Activated naive CD8-positive, alpha-beta T cell treated with anti-CD3 and anti-CD28 coated beads, Interleukin-2, amount 50 U/mL, for 16 hours (primary cell): ENCODE measurements at places on chromosomes 3 and 15.

DNA sequence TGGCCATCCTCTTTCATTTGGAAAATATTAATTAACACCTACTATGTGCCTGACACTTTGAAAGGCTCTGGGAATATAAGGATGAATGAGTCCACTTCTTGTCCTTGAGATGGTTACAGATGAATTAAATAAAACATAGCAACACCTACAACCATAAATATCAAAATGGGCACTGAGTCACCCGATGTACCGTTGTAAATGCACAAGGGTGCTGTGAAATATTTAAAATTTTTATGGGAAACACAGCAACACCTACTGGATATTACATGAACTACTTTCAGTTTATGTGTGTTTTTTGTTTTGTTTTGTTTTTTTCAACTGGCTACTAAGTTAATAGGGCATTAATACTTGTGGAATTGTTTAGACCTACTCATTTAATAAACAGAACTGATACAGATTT is 239.0 kb upstream of the NAALADL2 start:
- DNase-seq, result no peak

- no peak for DNase-seq
These were observed 418.8 kb downstream of the MAGI1 start for GRCh38 chr3:65619888-65620287.

- DNase-seq, result no peak
These were observed 20.2 kb downstream of the PAK6 start for GRCh38 chr15:40259021-40259420.

GRCh38 chr3:147960786-147961185 is 551.6 kb downstream of the ZIC1 start:
- DNase-seq, result no peak

- DNase-seq, result no peak
These were observed 429.7 kb downstream of the RAP2B start for GRCh38 chr3:153591561-153592245.

- DNase-seq, result no peak
These were observed 51.8 kb downstream of the ST3GAL6 start for GRCh38 chr3:98814817-98815420.

DNA sequence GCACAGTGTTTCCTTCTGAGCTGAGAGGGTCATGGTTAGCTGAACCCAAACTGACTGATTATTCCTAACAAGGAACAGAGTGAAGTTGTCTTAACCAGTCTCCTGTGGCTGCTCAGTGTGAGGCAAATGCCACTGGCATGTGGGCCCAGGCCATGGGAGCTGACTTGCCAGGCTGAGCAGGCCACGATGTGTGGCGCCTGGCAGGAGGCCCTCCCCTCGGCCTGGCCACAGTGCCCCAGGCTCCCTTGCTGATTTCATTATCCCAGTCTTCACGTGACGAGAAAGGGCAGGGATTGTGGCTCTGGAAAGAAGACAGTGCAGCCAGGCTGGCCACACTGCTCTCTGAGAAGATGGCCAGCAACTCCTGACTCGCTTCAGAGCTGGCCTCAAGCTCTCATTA is 58.8 kb downstream of the SLCO2A1 start:
- no peak for DNase-seq

- no peak for DNase-seq
These were observed 27.0 kb downstream of the ALDH1A2 start for GRCh38 chr15:58038426-58039078.

GRCh38 chr15:53193149-53193548 is 403.0 kb upstream of the ONECUT1 start:
- DNase-seq, result no peak

GRCh38 chr3:116716490-116716889 is 6.9 kb downstream of the TUSC7 start:
- no peak for DNase-seq

DNA sequence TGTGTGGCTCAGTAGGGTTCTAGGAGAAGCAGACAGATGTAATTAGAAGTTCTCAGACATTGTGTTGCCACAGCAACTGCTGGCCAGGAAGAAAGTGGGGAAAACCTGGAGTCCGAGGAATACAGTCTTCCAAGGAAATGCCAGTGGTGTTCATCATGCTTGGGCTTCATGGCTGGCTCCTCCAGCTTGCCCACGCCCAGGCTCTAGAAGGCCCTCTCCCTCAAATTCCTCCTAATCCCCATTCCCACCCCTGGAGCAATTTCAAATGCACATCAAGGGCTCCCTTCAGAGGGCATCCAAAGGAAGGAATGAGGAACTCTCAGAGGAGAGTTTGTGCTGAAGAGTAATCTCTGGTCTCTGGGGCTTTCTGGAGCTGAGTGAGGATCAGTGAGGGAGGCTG is 21.9 kb downstream of the FSTL1 start:
- no peak for DNase-seq
